NCI-H446 (cell line): ENCODE measurements at places on chromosomes 7 and 10.
A peak's percentile ranks its signal among the peaks of the same experiment; 100 is the strongest.

GRCh38 chr7:129615018-129615417 lies 3.5 kb downstream of the NRF1 start:
- no peak for DNase-seq

GRCh38 chr10:14240253-14241189 lies 90.2 kb downstream of the FRMD4A start:
- DNase-seq: no peak

GRCh38 chr7:4667776-4668509 lies 14.2 kb upstream of the FOXK1 start:
- DNase-seq: no peak

GRCh38 chr7:81469869-81470723 lies 299.8 kb downstream of the HGF start:
- DNase-seq: peak; percentile 78

DNA sequence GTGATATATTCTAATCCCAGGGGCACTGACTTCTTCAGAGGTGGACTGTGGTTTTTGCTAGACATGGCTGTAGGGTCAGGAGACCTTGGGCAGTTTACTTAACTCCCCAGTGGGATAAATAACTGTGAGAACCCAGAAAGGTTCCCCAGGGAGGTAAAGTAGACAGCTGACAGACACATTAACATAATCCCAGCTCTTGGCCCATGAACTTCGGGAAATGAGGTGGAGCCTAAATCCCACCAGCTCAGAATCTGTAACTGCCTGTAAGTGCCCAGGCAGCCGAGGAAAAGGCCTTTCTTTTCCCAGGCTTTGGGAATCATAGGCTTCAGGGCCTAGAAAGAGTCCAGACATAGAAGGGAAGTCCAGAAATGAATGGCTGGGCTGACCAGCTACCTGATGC lies 106.0 kb downstream of the LRRC18 start:
- DNase-seq: no peak

DNA sequence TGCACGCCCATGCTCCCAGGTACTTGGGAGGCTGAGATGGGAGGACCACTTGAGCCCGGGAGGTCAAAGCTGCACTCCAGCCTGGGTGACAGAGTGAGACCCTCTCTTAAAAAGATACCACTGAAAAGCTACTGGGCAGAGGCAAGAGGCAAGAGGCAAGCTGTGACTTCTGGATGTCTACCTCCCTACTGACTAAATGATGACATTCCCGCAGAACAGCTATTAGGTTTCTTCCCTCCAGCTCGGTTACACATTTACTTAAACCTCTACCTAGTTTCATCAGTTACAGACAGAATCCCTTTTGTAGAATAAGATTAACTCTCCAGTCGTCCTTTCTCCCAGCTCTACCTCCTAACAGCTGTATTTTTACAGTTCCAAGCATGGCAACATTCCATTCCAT lies 21.2 kb downstream of the RHEB start:
- no peak for DNase-seq

DNA sequence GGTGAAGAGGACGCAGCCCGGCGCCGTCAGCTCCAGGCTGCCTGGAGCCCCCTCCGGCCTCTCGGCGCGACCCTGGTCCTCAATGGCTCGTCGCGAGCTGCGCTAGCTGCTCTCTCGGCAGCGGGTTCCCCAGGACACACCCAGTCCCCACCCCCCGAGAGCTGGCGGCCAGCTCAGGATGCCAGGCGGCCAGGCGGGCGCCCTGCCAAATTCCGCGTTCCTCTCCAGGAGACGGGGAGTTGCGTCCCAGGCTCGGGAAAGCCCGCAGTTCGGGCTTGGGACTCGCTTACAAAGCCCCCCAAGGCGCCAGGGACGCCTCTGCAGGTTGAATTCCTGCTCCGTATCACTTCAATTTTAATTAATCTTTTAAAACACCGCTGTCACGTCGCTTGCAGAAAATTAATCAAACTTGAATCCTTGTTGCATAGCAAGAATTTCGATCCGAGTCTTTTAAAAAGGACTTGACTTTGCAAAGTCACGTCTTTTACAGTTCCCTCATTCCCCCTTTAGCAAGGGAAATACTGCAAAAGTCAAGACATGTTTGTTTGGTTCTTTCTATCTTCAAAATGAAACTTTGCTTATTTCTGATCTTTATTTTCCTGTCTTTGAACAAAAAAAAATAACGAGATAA lies 28.2 kb downstream of the SKIDA1 start:
- DNase-seq: peak; percentile 83

GRCh38 chr10:44126291-44126717 lies 258.6 kb downstream of the CXCL12 start:
- DNase-seq: no peak

- DNase-seq: no peak
Measured at GRCh38 chr10:13669182-13669855, 82.6 kb downstream of the PRPF18 start.

GRCh38 chr7:4561795-4562194 lies 120.3 kb upstream of the FOXK1 start:
- DNase-seq: no peak

GRCh38 chr7:66281678-66282590 lies 76.8 kb downstream of the TPST1 start:
- DNase-seq: peak; percentile 31

DNA sequence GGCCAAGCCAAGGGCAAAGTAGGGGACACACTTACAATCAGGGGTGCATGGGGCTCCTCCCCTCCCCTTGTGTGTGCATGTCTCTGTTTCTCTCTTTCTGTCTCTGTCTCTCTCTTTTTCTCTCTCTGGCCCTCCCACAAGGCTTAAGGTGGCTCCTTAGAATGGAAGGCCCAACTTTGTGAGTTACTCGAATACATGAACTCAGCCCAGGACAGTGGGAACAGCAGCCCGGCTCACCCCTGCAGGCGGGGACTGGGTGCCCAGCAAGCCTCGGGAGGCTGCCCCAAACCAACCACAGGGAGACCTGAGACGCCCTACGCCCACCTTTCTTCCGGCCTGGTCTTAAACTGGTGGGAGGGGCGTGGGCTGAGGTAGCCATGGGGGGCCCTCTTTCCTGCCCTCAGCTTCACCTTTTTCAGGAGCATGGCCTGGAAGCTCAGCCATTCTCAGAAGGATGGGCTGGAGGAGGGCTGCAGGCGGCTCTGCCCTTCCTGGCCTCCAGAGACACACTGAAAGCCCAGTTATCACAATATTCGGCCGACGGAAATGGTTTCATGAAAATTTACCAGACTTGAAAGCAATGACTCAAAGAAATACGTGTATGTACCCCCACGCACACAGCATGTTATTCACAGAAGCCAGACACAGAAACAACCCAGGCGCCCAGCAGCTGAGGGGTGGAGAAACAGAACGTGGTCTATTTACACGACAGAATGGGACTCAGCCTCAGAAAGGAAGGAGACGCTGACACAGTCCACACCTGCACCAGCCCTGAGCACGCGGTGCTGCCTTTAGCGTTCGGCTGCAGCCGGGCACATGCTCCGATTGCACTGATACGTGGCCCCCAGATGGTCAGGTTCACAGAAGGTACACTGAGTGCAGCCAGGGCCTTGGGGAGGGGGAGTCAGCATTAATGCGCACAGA lies 229.5 kb downstream of the PTPRN2 start:
- DNase-seq: no peak

DNA sequence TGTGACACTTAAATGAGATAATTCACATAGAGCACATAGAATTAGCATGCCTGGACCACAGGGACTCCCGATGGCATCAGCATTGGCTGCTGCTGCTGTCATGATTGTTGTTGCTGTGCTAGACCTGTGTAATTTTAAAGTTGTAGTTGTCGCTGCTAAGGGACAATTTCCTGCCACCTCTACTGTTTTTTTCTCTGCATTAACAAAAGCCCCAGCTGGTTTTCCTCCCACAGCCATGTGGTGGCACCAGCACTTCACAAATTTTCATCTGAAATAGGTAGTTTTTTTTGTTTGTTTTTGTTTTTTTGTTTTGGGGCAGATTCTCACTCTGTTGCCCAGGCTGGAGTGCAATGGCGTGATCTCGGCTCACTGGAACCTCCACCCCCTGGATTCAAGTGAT lies 25.4 kb upstream of the PRXL2A start:
- no peak for DNase-seq

DNA sequence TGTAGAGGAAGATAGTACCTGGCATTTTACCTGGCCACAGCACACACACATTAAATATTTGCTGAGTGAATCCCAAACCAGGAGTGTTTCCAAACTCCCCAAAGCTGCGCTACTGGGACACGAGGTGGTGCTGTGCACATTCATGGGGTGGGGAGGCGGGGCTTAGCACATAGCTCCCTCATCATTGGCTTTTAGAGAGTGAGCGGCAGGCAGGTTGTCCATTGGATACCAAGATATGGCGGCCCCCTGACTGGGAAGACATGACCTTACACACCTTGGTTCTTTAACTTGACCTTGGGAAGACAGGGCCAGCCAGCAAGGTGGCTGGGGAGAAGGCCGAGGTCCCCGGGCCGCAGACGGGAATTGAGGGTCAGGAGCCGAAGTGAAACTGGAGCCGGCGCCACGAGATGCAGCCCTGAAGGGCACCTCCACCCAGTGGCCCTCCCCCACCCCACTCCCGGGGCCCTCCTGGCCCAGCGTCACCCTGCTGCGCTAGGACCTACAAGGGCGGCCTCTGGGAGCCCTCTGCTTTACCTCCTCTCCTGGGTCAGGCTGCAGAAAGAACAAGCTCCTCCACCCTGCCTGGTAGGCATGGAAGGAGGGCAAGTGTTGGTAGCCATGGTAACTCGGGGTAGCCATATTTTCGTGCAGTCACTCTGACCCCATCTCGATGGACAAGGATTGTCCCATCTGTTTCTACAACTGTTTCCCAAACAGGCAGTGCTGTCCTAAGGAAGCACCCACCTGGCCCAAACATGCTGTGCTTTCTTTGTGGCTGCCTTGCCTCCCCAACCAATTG lies 24.0 kb downstream of the TMEM176A start:
- peak; percentile 0 for DNase-seq

GRCh38 chr7:143487566-143487965 lies 9.9 kb downstream of the TAS2R41 start:
- no peak for DNase-seq

DNA sequence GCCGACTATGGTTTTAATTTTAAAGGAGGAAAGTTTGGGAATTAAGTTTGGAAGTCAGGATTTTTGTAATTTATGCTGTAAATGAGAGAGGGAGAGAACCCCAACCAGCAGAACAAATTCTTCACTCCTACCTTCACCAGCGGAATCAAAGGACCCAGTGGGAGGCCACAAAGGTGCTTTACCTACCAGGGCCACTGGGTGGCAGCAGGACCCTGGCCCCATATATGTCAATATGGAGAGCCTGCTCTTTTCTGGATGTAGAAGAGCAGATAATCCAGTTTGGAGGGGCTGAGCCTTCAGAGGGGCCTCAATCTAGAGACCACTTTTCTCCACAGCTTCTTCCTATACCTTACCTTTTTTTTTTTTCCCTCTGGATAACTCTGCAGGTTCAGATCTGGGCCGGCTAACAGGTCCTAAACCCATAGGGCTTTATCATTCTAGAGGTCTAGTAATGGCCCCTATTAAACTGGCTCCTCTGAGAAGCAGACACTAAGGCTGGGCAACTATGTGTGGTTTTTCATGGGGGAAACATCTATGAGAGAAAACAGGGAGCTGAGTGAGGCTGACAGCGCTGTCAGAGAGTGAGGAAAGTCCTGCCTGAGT lies 8.5 kb upstream of the SCD start:
- peak; percentile 39 for DNase-seq

DNA sequence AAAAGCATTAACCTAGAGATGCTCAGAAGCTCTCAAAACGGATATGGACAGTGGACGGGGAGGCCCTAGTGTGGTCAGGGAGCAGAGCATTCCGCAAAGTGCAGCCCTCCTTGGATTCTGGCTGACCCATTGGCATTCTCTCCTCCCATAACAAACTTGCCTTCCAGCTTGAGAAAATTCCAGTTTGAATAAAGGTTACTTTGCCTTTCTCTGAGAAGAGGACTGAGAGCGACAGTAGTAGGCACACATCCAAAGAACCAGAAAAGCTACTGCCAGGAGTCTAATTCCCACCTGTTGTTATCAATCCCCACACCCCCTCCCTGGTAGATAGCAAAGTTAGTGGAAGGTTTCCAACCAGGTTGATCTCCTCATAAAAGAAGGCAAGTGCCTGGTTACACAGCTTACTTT lies 84.7 kb upstream of the TRIL start:
- DNase-seq: no peak

DNA sequence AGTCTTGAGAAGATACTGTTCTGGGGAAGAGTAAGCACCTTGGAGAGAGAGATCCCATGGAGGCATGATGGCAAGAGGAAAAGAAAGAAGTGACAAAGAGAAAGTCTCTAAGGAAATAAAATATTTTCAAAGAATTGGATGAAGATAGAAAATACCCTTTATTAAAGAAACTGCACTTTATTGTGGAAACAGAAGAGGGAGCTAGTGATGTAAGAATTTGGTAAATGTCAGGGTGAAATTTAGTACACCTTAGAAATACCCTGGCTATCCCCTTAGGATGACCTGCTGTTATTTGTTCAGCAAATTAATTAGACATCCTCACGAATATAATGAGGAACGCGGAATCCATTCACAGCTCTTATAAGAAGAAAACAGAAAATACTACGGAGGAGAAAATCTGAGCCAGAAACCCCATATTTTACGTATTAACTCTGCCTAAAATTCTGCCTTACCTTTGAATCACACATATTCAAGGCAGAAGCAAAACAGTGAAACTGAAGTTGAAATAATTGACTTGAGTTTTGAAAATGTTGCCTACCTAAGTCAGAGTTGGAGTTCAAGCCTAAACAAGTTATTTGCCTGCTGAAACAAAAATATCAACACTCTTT lies 90.7 kb downstream of the TFPI2 start:
- DNase-seq: no peak

DNA sequence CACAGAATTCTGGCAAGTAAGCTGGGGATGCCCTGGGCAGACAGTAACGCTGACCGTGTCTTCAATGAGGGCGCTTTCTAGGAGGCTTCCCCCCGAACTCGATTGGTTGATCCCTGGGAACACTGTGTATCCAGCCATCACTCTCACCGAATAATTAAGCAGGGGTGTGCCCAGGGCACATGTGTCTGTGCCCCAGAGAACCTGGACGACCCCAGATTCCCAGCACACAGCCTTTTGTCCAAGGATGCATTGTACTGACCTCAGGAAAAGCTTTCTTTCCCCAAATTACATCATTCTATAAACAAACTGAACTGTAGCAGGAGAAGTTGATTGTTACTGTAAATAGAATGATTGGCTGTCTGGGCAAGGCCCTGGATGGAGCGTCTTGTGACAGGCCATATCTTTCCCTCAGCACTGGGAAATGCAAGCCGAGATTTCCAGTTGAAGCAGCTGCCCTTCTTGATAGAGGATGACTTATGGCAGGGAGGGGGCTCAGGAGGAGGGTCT lies 6.6 kb upstream of the DEPP1 start:
- no peak for DNase-seq

GRCh38 chr7:4527988-4528636 lies 154.0 kb upstream of the FOXK1 start:
- no peak for DNase-seq

GRCh38 chr10:58820861-58821751 lies 308.4 kb downstream of the BICC1 start:
- DNase-seq: peak; percentile 36

DNA sequence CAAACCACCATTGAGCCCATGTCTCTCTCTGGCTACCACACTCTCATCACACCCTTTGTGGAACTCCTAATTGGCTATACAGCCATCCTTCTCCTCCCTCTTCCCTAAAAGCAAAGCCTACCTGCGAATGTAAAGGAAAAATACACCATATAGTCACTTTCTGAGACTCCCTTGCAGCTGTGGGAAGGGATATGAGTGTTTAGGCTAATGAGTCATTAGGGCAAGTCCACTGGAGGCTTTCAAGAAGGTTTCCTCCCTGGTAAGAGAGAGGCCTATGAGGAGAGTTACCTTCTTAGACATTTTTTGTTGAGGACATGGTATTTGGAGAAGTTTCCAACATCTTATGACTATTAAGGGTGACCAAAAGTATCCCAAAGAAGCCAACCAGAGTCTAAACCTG lies 4.1 kb upstream of the TMEM243 start:
- DNase-seq: no peak

- no peak for DNase-seq
Measured at GRCh38 chr7:46450886-46451285, 529.8 kb upstream of the IGFBP3 start.
